ENCODE measurements at places on chromosomes 12 and 14.

- no peak overlapping the region for H3K27ac ChIP-seq
- no peaks in the 10 kb centered on the region for H3K36me3 ChIP-seq
- no peaks in the 10 kb centered on the region for H3K4me1 ChIP-seq
- no peak for DNase-seq
- H3K27me3 ChIP-seq: no peaks in the 10 kb centered on the region
Observed at GRCh38 chr14:104386151-104386841, 193.3 kb upstream of the C14orf180 start.

DNA sequence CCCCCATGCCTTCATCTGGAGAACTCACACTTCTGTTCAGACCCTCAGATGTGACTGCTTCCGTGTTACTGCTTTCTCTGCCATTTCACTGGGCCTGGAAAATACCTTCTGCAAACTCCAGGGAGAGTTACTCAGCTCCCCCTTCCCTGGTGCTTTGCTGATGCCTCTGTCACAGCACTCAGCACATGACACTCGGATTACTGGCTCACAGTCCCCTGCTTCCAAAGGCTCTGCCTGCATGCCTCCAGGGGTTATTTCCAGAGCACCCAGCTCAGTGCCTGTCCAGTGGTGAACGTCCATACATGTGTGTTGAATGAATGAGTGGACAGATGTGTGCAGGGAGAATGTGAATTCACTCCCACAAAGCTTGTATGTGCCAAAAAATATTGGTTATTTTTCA is 237.2 kb upstream of the FKBP4 start:
- no peaks in the 10 kb centered on the region for H3K36me3 ChIP-seq
- no peak for DNase-seq
- H3K4me1 ChIP-seq: no peaks in the 10 kb centered on the region
- no peak overlapping the region for H3K4me3 ChIP-seq
- no peak overlapping the region for H3K27ac ChIP-seq

- no peaks in the 10 kb centered on the region for H3K27me3 ChIP-seq
- H3K27ac ChIP-seq: peak overlapping the region; percentile 57
- no peak overlapping the region for H3K4me3 ChIP-seq
- peaks cover 3% of the 10 kb centered on the region for H3K36me3 ChIP-seq
- DNase-seq: no peak
Observed at GRCh38 chr12:124497039-124497438, 70.4 kb downstream of the NCOR2 start.

DNA sequence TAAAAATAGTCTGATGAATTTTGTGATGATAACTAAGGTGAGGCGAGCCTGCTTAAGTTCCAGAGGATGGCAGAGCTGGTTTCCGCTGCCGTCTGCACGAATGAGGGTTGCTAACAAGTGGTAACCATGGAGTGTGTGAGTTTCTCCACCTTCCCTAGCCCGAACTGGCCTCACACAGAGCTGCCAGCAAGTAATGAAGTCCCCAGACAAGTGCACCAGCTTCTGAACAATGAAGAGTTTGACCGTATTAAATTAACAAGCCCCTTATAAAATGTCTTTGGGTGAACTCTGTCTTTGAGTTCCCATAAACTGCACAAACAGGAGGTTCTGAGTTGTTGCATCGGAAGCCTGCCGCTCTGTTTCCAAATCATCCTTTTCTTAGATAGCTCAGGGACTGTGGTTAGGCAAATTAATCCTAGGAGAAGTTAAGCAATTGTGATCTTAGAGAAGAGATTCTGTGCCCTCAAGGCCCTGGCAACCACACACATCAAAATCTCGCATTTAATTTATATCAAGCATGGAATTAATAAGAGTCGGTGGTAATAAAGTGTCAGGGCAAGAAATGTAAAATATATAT is 274.1 kb upstream of the DAAM1 start:
- no peak overlapping the region for H3K27ac ChIP-seq
- no peak overlapping the region for H3K4me3 ChIP-seq
- no peaks in the 10 kb centered on the region for H3K27me3 ChIP-seq
- H3K4me1 ChIP-seq: no peaks in the 10 kb centered on the region
- no peaks in the 10 kb centered on the region for H3K36me3 ChIP-seq
- no peak for DNase-seq

- no peaks in the 10 kb centered on the region for H3K36me3 ChIP-seq
- no peak for DNase-seq
- H3K27me3 ChIP-seq: no peaks in the 10 kb centered on the region
- H3K4me3 ChIP-seq: no peak overlapping the region
- no peaks in the 10 kb centered on the region for H3K4me1 ChIP-seq
- H3K27ac ChIP-seq: no peak overlapping the region
Observed at GRCh38 chr14:59582845-59583509, 6.4 kb upstream of the CCDC175 start.

DNA sequence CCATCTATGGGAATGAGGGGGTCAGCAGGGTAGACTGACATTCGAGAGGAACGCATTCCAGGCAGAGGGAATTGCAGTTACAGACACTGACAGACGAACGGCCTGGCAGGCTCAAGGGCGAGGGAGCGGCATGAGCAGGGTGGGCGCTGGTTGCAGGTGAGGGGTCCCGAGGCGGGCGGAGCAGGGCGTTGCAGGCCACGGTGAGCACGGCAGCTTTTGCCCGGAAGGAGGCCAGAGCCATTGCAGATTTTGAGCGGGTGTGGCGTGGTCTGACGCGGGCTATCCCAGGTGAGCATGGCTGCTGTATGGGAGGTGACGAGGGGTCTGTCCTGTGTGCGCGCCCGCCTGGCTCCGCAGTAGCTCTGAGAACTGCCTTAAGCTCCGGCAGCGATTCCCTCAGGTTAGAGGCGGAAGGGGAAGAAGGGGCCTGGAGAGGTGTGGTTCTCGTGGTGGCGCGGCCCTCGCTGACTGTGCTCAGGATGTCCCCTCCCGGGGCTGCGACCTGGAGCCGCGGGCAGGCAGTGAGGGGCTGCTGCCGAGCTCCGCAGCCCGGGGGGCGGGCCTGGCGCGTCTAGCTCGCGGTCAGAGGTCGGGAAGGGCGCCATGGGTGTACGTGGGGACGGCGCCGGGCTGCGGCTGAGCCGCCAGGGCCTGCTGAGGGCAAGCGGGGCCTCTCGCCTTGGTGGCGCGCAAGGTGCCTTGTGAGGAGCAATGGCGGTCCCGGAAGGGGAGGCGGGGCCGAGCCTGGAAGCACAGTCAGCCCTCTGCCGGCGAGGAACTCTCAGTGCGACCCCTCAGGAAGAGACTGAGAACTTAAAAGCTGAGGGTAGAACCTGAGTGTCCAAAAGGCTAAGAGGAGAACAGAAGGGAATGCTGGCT is 177.1 kb downstream of the CACNA1C start:
- H3K4me3 ChIP-seq: no peak overlapping the region
- DNase-seq: no peak
- H3K36me3 ChIP-seq: no peaks in the 10 kb centered on the region
- no peak overlapping the region for H3K27ac ChIP-seq
- H3K4me1 ChIP-seq: no peaks in the 10 kb centered on the region

DNA sequence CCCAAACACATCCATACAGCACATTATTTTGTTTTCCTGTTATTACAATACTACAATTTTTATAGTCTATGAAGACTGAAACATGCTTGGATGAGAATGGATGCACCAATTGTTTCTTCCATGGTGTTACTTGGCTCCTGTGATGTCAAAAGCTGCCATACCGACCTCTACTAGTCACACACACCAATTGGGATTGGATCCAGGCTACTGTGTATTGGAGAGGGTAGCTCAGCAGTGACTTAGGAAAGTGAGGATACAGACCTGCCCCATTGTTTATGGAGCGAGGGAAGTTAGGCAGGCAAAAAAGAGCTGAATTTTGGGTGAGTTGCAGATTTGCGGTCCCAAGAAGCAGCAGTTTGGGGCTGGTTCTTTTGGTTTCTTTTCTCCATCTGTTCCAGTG is 30.8 kb upstream of the AKAP6 start:
- no peaks in the 10 kb centered on the region for H3K27me3 ChIP-seq
- H3K4me1 ChIP-seq: no peaks in the 10 kb centered on the region
- H3K36me3 ChIP-seq: no peaks in the 10 kb centered on the region
- no peak overlapping the region for H3K4me3 ChIP-seq
- no peak for DNase-seq
- no peak overlapping the region for H3K27ac ChIP-seq

GRCh38 chr12:3002646-3003045 is 43.4 kb downstream of the TEAD4 start:
- no peak overlapping the region for H3K27ac ChIP-seq
- no peaks in the 10 kb centered on the region for H3K27me3 ChIP-seq
- no peaks in the 10 kb centered on the region for H3K4me1 ChIP-seq
- no peaks in the 10 kb centered on the region for H3K36me3 ChIP-seq
- no peak overlapping the region for H3K4me3 ChIP-seq
- no peak for DNase-seq

DNA sequence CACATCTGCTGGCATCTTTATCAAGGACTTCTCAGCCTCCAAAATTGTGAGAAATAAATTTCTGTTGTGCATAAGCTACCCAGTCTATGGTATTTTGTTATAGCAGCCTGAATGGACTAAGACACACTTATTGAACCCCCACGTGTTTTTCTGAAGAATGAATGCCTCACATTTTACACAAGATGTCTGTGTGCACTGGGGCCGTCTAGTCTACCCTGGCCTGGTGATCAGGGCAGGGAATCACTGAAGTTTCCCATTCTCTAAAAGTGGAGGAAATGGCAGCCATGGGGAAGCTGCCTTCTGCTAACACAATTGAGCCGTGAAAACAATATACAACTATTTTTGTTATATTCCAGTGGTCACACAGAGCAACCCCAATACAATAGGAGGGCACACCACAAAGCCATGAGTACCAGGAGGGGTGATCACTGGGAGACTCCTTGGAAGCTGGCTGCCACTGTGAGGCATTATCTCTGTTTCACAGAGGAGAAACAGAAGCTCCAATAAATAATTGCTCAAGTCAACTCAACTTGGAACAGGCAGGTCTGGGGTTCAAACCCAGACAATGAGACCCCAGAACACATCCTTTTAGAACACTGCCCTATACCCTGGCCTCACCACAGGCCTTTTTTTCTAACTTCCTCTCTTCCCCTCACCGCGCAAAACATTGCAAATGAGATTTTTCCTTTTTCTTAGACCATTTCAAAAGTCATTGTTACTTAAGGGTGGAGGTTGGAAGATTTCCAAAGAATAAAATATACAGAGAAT is 18.3 kb upstream of the LTA4H start:
- no peaks in the 10 kb centered on the region for H3K4me1 ChIP-seq
- H3K27me3 ChIP-seq: no peaks in the 10 kb centered on the region
- no peak overlapping the region for H3K27ac ChIP-seq

DNA sequence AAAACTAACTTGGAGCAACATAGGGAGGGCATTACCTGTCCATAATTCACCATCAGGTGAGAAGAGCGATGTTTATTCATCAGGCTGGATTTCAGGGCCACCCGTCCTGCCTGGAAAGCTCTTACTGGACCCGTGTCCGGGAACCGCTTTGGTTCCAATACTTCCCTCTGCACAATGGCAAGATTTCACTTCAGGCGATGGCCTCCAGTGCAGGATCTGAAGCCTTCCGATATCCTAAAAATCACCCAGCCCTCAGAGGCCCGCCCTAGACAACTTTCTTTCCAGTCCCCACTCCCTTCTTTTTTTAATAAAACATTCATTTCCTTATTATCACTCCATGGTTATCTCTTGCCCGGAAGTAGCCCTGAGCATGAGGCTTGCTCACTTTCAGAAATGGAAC is 92.5 kb downstream of the BCL11B start:
- H3K4me3 ChIP-seq: no peak overlapping the region
- H3K4me1 ChIP-seq: no peaks in the 10 kb centered on the region
- no peak for DNase-seq
- H3K27me3 ChIP-seq: no peaks in the 10 kb centered on the region
- no peaks in the 10 kb centered on the region for H3K36me3 ChIP-seq

DNA sequence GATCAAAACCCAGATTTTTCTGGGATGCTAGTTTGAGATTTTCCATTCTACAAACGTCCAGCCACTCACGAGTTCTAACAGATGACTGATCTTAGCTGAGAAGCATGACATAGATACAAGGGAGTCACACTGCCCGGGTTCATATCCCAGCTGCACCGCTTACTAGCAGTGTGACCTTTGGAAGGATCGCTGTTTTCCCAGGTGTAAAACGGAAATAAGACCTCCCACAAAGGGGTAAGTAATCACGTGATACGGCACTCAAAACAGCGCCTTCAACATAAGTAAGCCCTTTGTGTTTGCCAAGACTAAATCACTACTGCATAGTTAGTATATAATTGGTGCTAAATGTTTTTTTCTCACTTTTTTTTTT is 624 bp upstream of the PWP1 start:
- H3K27ac ChIP-seq: peak overlapping the region; percentile 92
- H3K4me3 ChIP-seq: peak overlapping the region; percentile 81
- no peaks in the 10 kb centered on the region for H3K27me3 ChIP-seq
- no peak for DNase-seq
- peaks cover 6% of the 10 kb centered on the region for H3K4me1 ChIP-seq

- peak overlapping the region; percentile 98 for H3K27ac ChIP-seq
- no peak for DNase-seq
- no peak overlapping the region for H3K4me3 ChIP-seq
- H3K4me1 ChIP-seq: peaks cover 81% of the 10 kb centered on the region
- no peaks in the 10 kb centered on the region for H3K27me3 ChIP-seq
Observed at GRCh38 chr12:124679533-124680371, 112.3 kb upstream of the NCOR2 start.

- no peak overlapping the region for H3K27ac ChIP-seq
- no peaks in the 10 kb centered on the region for H3K36me3 ChIP-seq
- no peak for DNase-seq
Observed at GRCh38 chr12:58530742-58531062, 389.6 kb downstream of the LRIG3 start.

DNA sequence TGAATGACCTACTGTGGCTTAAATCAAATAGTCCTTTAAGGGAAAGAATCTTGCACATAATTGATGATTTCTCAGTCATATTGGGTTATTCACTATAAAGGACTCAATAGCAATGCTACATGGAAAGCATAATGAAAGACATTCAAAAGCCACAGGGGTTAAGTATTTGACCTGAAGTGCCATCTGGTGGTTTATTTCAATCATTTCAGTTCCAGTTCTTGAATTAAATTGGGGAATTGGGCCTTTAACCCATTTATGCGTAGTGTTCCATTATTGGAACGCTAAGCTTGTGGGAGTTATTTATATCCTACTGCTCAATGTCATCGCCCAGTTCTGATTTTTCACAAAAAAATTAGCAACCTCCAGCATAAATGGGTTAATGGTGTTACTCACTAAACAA is 41.3 kb upstream of the C12orf71 start:
- H3K4me1 ChIP-seq: no peaks in the 10 kb centered on the region
- no peak overlapping the region for H3K4me3 ChIP-seq
- no peaks in the 10 kb centered on the region for H3K36me3 ChIP-seq
- H3K27me3 ChIP-seq: peaks cover 6% of the 10 kb centered on the region
- no peak overlapping the region for H3K27ac ChIP-seq

GRCh38 chr12:102824218-102824835 is 92.7 kb downstream of the PAH start:
- H3K4me3 ChIP-seq: no peak overlapping the region
- no peaks in the 10 kb centered on the region for H3K4me1 ChIP-seq
- H3K36me3 ChIP-seq: no peaks in the 10 kb centered on the region
- DNase-seq: no peak
- peaks cover 6% of the 10 kb centered on the region for H3K27me3 ChIP-seq
- H3K27ac ChIP-seq: no peak overlapping the region

- no peak overlapping the region for H3K27ac ChIP-seq
- H3K4me3 ChIP-seq: no peak overlapping the region
- no peaks in the 10 kb centered on the region for H3K4me1 ChIP-seq
- no peak for DNase-seq
- H3K36me3 ChIP-seq: no peaks in the 10 kb centered on the region
Observed at GRCh38 chr14:91293281-91293680, 48.8 kb upstream of the GPR68 start.

GRCh38 chr12:75812271-75813018 is 219.1 kb downstream of the PHLDA1 start:
- DNase-seq: no peak
- H3K36me3 ChIP-seq: no peaks in the 10 kb centered on the region
- no peak overlapping the region for H3K4me3 ChIP-seq
- H3K27ac ChIP-seq: peak overlapping the region; percentile 55
- peaks cover 18% of the 10 kb centered on the region for H3K4me1 ChIP-seq
